ENCODE measurements at places on chromosomes 3 and 15. TPM values are rescaled to one million over a fixed set of nuclear protein-coding genes. Genes with fewer than 3 reads are reported as not detected.
A peak's percentile ranks its signal among the peaks of the same experiment; 100 is the strongest.

DNA sequence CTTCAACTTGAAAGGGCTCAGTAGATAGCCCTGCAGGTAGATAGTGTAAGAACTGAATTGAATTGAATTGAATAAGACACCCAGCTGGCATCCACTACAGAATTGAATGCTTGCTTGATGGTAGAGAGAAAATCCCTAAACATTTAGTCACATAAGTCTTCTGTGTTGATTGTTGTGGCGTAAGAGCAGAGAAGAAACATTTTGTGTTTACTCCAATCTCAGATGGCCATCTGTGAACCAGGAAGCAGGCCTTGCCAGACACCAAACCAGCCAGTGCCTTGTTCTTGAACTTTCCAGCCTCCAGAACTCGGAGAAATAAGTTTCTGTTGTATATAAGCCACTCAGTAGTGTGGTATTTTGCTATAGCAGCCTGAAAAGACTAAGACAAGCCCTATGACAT, 43.6 kb downstream of the SST start:
- DNase-seq, result no peak
- no peak overlapping the region for H3K27ac ChIP-seq
- H3K27me3 ChIP-seq, result peaks cover 7% of the 10 kb centered on the region
- no peaks in the 10 kb centered on the region for H3K4me1 ChIP-seq

Gene OSTN
- total RNA-seq, result not detected

Gene PLA2G4F
- total RNA-seq, result not detected

DNA sequence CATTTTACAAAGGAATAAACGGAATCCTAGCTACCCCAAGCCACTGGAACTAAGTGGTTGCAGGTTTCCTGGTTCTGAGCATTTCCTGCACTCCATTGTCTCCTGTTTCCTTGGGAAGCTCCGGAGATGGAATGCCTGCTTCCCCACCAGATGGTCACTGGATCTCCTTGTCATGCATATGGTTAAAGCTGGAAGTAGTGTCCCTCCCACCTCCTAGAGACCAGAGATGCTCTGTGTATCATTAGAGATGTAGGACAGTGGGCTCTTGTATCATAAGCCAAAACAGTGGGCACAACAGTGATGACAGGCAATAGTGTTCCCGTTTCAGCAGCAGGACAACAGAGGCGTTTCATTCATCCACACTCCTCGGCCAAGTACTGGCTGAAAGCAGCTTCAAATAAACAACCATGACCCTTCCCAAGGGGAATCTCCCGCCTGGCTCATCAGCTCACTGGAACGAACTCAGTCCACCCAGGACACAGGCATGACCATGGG, 136.2 kb upstream of the EIF1B start:
- no peak for DNase-seq
- H3K27ac ChIP-seq, result no peak overlapping the region
- H3K4me1 ChIP-seq, result peaks cover 3% of the 10 kb centered on the region
- no peaks in the 10 kb centered on the region for H3K36me3 ChIP-seq

DNA sequence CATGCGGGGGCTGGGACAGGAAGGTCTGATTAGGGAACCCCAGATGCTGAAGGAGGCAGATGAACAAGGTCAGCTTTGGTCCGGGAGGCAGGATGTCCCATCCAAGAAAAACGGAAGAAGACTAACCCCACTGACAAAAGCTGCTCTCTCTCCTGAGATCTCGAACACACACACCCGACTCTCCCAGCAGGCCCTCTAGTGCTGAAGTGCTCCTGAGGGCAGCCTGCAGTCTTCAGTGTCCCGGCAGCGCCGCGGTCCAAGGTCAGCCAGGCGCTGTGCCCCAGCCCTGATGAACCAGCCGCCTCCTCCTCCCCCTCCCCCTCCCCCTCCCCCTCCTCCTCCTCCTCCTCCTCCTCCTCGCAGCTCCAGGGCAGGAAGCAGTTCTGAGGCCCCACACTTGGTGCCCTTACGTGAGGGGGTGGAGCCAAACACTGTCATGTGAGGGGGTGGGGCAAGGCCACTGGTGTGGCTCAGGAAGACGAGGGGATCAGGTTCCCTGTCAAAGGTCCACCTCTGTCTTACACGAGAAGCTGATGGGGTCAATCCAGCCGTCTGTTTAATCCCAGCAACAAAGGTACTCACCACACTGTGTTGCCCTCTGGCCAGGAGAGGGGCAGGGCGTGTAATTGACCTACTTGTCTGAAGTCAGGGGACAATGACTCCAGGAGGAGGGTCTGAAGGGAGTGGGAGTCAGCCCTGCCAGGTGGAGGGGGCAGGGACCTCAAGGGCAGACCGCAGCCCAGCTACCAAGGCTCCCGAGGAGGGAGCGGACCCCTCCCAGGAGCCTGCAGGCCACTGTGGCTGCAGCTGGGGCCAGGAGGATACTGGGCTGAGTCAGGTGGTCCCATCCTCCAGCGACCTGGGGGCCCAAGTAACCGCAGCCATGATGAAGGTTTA, 34.3 kb downstream of the PRR23E start:
- DNase-seq, result peak; percentile 31
- no peaks in the 10 kb centered on the region for H3K36me3 ChIP-seq

DNA sequence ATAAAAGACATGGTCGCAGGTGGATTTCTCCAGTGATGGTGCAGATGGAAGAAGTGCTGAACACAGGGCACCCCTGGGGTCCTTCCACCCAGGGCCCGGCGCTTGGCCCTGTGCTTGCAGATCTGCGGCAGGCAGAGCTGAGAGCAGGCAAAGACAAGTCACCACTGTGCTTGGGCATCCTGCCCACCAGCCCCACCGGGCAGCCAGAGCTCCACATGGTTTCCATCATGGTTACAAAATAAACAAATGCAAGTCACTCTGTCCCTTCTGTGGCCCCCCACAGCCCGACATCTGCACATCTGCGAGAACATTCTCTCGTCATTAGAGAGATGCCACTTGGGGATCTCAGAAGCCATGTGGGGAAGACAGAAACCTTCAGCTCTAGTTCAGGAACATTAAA, 37.6 kb upstream of the SFMBT1 start:
- peak overlapping the region; percentile 26 for H3K27ac ChIP-seq
- no peaks in the 10 kb centered on the region for H3K27me3 ChIP-seq
- H3K4me3 ChIP-seq, result no peak overlapping the region
- no peaks in the 10 kb centered on the region for H3K4me1 ChIP-seq

Gene DPPA4
- 1.4 TPM for total RNA-seq

DNA sequence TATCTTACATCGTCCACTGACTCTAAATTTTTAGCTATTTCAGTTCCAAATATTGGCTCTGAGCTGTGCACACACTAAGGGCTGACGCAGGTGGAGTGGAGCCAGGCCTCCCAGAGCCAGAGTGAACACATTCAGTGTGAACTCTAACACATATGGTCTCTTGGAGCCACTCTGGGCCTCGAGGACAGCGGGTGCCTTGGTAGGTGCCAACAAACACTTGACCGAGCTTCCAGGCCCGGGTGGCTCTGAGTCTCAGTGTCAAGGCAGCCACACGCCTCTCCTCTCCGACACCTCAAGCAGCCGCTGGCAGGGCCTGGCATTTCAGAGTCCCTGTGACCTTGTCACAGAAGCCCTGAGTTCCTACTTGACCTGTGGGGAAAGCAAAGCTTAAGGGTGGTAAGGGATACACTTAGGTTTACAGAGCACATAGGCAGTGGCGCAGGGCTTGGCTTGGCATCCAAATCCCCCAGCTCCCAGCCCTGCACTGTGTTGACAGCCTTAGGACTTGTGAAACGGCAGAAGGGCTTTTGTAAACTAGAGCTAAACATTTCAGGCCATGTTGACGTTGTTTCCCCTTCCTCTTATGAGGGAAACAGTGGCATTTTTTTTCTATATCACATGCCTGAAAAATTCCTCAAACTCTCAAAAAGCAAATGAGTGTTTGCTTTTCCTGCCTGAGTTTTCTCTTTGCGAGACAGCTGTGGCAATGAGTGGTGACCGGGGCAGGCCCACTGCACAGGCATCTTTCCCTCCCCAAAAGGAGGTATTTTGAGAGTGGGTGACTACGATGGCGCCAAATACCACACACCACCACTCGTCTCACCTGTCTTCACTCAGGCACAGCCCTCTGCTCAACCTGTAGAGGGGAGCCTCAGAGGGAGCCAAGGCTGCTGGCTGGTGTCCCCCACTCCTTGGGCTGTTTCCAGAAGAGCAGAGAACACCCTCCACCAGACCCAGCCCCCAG, 60.8 kb downstream of the DAPK2 start:
- DNase-seq, result no peak
- H3K4me3 ChIP-seq, result no peak overlapping the region
- no peaks in the 10 kb centered on the region for H3K36me3 ChIP-seq

Gene TRIM59
- total RNA-seq, result 27.0 TPM

GRCh38 chr3:49416867-49417266, 4.6 kb downstream of the TCTA start:
- no peak overlapping the region for H3K4me3 ChIP-seq
- peak overlapping the region; percentile 98 for H3K27ac ChIP-seq
- DNase-seq, result no peak
- H3K36me3 ChIP-seq, result peaks cover 43% of the 10 kb centered on the region
- H3K27me3 ChIP-seq, result no peaks in the 10 kb centered on the region

GRCh38 chr3:197345390-197345789, 47.0 kb upstream of the DLG1 start:
- H3K27me3 ChIP-seq, result no peaks in the 10 kb centered on the region
- no peak overlapping the region for H3K4me3 ChIP-seq
- no peaks in the 10 kb centered on the region for H3K4me1 ChIP-seq
- no peaks in the 10 kb centered on the region for H3K36me3 ChIP-seq
- DNase-seq, result no peak

Data from activated CD8-positive, alpha-beta T cell treated with anti-CD3 and anti-CD28 coated beads for 36 hours (primary cell).